ENCODE measurements at places on chromosomes 12 and 14.

DNA sequence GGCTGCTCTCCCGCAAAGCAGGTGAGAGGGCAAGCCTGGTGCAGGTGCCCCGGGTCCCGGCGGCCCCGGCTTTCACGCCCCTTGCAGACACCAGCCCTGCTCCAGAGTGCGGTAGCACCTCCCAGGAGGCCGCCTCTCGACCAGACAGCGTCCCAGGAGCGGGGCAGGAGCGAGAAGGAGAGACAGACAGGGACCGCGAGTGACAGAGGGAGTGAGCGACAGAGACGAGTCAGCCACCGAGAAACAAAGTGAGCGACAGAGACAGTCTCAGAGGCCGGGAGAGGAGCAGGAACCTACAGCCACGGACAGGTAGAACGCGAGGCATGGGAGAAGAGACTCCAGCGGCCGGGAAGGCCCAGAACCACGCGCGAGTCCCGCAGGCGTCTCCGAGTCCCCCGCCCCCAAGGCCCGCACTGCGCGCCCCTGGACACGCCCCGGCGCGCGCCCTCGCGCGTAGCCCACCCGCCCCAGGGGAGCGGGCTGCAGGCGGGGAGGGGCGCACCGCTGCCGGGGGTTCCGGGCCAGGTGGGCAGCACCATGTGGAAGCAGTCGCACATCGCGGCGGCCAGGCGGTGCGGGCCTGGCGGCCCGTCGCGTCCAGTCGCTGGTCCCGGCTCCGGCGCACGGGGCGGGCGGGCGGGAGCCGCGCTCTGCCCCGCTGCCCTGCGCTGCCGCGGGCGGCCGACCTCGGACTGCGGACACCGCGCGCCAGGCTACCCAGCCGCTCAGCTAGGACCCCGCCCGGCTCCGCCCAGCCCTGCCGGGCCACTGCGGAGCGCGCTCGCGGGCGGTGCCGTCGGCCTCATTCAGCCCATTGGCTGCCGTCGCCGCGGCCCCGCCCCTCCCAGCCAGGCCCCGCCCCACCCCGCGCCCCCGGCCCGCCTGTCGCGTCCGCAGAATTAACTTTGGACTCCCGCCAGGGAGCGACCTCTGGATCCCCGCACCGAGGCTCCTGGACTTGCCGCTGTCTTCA is at the start of gene AHNAK2:
Gene AHNAK2 (minus strand): TSS at position 694 of the 973 bp plus-strand sequence. CDS start 137 bp downstream, at position 557.
- DNase-seq: no peak

DNA sequence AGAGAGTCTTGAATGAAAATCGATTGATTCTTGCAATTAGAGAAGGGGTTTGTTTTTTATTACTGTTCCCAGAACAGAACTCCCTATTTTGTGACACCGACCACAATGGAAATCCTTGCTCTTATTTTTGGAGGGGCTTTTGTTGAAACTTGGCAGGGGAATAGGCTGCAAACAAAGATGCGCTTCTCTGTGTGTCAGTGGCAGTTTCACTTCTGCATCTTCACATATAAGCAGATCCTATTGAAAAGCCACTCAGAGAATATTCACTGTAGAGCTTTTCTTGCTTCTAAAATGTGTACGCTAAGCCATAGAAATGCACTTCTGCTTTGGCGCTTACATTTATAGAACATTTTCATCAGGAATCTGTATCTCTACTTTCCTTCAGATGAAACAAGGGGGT is 1822.4 kb upstream of the SEL1L start:
- DNase-seq: no peak

GRCh38 chr14:94761997-94762377 is 7.9 kb downstream of the GSC start:
- DNase-seq: no peak

DNA sequence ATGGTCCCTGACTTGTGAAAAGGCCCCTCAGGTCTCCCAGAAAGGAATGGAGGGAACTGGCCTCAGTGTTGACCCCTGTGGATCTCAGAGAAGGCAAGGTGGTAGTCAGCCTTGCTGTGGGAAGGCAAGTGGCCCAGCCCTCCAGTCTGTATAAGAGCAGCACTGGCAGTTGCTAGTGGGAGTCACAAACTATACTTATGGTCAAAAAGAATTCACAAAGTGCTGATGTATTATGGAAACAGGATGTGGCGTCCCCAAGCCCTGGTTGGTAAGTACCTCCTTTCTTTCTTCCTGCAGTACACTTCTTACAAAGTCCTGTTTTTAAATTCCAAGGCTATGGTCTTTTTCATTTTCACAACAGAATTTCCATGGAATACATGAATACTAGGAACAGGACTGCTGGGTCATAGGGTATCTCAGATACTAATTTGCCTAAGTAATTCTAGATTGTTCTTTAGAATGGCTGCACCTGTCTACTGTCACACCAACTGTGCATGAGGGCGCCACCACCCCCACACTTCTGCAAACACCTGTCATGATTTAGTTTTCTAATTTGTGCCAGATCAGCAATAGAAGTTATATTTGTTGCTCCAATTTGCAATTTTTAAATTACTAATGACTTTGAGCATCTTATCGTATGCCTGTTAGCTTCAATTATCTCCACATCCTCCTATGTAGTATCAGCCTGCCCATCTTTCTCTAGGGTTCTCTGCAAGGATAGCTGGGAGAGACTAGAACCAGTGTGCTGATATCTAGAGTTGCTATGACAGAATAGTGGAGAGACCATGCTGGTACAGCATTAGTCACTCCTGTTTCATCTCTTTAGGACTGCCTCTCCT is 40.7 kb upstream of the TMEM263 start:
- no peak for DNase-seq

GRCh38 chr12:116525418-116526001 is 33.7 kb upstream of the MAP1LC3B2 start:
- DNase-seq: no peak

DNA sequence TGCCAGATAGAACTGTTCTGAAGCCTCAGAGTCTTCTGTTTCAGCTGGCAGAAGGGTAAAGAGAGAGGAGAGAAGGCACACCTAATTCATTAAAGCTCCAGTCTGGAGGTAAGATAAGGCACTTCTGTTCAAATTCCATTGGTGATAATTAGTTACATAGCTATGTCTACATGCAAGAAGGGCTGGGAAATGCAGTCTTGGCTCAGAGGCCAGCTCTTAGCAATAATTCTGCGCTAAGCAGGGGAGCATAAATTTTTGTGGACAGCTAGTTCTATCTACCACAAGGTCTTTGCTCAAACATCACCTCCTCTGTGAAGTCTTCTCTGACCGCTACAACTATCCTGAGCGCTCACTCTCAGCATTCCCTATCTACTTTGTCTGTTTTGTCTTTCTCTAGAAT is 14.3 kb upstream of the E2F7 start:
- no peak for DNase-seq

DNA sequence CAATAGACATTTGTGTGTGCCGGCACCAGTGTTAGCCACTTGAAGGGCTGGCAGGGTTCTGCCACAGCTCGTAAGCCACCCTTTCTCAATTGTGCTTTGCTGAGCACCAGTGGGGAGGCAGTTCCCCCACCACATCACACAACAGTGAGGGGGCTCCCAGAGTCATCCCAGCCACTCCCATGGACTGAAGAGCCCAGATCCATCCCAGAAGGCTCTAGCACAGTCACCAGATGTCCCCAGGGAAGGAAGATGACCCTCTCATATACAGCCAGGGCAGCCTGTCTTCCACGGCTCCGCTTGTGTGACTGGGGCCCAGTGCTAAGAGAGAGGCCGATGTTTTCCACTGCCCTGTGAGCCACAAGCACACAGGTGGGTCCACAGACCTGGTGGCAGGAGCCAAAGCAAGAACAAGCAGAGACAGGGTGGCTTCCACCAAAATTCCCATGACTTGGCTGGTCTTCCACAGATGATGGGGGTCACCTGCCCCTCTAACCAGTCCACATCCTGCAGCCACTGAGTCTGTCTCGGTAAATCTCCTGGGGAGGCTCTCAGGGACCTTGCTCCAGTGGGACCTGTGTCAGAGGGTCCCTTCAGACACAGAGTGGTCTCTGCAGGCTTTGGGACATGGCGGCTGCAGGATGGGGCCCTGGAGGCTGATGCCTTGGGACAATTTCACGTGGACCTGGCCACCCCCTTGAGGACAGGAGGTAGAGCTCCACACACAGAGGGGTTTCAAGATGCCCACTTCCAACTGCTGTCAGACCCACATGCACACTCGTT is 71.9 kb upstream of the DDX11 start:
- no peak for DNase-seq

- no peak for DNase-seq
These were observed 174.1 kb upstream of the EEA1 start for GRCh38 chr12:93103154-93103553.

- DNase-seq: no peak
These were observed 425.8 kb upstream of the ATXN7L3B start for GRCh38 chr12:74111688-74112360.

DNA sequence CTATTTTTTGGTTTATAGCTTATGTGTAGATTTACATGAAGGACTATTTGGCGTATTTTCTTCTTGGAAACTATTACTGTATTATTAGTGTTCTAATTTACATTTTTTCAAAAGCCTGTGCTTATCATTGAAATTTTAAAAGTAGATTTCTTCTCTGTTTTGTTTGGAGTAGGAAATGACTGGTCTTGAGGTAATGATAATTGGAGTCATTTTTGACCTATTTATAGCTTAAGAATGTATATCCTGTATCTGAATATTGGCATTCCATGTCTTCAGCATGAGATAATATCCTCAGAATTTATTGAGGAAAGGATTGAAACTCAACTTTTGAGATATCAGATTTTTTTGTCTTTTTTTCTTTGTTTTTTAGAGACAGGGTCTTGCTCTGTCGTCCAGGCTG is 193.4 kb downstream of the ERC1 start:
- DNase-seq: no peak

DNA sequence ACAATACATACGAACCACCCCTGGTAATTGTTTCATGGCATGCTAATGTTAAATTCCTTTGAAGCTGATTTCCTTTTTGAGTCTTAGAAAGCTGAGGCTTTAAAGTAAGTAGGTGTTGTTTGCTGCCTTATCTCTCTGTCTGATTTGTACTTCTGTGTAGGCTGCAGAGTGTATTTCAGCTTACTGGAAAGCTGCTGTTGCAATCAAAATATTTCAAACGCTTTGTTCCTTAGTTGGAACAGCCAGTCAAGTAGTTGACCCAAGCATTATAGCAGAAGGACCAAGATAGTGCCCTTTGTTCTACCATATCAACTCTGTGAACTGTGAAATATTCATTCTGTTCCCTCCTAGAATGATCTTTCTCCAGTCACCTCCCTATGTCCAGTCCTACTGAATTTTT is 3.1 kb downstream of the PKP2 start:
- DNase-seq: no peak

DNA sequence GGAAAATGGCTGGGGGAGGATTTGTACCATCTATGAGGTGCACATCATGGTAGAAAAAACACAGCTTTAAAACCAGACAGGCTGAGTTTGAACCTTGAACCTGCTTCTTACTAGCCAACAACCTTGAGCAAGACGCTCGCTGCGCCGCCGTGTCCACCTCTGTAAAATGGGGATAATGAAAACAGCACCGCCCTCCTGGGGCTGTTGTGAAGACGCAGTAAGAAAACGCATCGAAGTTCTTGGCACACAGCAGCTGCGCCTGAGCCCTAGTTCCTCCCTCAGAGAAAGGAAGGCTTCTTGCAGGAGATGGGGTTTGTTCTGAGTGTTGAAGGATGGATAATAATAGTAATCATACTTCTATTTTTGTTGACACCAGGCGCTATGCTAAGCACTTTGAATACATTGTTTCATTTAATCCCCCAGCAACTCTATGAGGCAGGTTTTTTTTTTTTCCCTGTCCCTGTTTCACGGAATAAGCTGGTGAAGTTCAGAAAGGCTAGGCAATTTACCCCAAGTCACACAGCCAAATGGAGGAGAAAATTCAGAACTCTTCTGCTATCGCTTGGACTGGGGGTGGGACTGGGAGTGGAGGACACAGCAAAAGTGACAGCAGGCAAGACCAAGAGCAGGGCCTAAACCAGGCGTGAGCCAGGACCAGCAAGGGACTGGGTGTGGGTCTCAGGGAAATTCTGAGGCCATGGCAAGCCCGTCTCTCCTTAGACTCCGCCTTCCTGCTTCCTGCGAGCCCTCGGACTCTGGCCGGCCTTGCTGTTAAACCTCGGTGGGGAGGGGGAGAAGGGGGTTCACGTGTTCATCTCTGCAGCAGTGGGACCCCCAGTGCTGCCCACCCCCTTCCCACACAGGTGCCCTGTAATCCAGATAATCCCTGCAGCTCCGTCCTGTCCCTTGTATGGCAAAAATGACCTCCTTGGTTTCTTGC is 97.5 kb downstream of the LRRC74A start:
- no peak for DNase-seq

- DNase-seq: no peak
These were observed 220.5 kb downstream of the PELI2 start for GRCh38 chr14:56338674-56339073.

GRCh38 chr14:51533872-51534553 is 117.7 kb upstream of the FRMD6 start:
- no peak for DNase-seq

DNA sequence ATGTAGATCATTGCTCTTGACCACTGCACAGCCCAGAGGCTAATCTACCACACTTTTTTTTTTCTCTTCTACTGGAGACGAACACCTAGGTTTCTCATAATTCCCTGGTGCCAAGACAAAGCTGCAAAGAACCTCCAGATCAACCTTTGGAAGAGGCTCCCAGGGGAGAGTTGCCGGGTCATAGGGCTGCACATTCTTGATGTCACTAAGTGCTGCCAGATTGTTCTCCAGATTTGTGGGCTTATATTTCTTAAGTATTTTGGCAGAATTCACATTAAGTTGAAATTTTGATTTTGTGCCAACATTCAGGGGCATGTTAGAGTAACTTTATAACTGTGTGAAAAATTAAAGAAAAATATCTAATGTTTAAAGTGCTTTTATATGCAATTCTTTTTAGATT is 13.5 kb upstream of the PDZRN4 start:
- DNase-seq: no peak

DNA sequence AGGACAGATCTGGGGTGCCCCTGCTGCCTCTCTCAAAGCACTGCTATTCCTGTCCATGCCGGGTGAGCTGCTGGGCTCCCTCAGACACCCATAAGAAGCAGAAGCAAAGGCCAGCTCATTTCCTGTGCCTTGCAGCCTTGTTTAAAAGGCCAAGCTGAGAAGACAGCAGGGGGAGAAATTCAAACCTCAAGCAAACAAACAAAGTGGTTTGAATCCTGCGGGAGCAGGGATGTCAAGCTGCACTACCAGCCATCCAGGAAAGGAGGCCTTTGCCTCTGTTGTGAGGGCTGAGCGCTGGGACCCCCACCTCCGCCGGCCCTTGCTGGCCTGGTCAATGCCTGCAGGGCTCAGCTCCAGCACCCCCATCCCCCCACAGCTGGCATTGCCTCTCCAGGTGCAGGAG is 176.5 kb downstream of the PIWIL1 start:
- no peak for DNase-seq

DNA sequence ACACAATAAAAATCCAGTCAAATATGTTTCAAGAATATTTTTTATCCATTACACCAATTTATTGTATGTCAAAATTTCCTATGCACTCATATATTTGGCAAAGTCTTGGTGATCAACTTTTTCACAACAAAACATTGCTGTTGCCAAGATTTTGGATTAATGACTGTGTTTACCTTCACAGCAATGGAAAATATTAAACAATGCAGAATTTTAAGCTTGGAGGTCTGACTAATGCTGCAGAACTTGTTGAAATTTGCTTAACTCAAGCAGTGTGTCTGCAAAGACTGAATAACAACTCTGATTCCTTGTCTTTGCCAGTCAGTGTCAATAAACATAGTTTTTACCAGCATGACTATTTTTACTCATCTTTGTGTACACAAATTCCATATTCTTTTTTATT is 336.4 kb downstream of the CCER1 start:
- no peak for DNase-seq

- DNase-seq: no peak
These were observed 81.9 kb upstream of the GTF2A1 start for GRCh38 chr14:81302638-81303037.

- no peak for DNase-seq
These were observed 211.8 kb downstream of the PPM1H start for GRCh38 chr12:62722971-62723680.

All from vagina (tissue), 2 donors.